Stimulated activated CD4-positive, alpha-beta T cell treated with anti-CD3 and anti-CD28 coated beads, Interleukin-15, amount 100 ng/mL, for 1 hour (primary cell): ENCODE measurements at places on chromosomes 4 and X.

- DNase-seq = no peak
These were observed 30.9 kb downstream of the FAM9C start for GRCh38 chrX:13013363-13014110.

DNA sequence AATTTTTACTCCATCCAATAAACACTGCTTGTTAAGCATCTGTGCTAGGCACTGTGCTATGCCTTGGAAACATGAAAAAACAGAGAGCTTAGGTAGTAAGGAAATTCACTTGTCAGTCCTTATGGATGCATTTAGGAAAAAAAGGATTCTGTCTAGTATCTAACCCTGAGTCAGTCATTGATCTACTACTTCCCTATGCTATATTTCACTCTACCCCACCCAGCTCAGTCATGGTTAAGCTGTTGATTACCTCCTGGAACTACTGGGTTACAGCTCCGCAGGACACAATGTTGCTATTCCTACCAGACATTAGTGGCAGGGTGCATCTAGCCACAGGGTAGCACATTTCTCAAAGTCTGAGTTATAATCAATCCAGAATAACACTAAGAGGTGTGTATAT lies 2.9 kb upstream of the USP53 start:
- DNase-seq = no peak

GRCh38 chr4:14234307-14234706 lies 606.8 kb upstream of the BOD1L1 start:
- DNase-seq = no peak

- DNase-seq = no peak
These were observed 4.3 kb downstream of the GIMD1 start for GRCh38 chr4:106364282-106364681.

DNA sequence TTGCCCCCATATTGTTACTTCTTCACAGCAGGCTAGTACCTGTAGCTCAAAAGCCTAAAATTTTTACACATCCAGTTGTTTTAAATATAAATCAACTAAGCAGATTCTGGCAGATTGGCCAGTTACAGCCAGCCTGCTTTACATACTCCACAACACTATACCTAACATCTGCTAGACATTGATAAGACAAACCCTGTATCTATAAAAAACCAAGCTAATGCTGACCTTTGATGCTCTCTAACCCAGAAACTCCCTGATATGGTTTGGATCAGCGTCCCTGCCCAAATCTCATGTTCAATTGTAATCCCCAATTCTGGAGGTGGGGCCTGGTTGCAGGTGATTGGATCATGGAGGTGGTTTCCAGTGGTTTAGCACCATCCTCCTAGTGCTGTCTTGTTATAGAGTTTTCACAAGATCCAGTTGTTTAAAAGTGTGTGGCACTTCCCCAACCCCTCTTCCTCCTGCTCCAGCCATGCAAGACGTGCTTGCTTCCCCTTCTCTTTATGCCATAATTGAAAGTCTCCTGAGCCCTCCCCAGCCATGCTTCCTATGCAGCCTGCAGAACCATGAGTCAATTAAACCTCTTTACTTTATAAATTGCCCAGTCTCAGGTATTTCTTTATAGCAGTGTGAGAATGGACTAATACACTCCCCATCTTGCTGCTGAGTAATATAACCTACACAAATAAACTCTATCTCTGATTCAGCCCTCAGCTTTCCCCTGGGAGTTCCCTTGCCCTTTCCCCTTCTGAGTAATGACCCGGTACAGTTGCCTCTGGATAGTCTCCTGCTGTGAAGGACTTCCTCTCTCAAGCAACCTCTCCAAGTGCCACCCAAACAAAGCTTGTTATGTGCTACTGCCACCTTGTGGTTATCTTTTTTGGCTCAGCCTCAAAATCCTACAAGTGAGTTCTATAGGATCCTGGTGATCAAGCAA lies 39.6 kb downstream of the ZCCHC13 start:
- DNase-seq = no peak

GRCh38 chrX:13876652-13877051 lies 59.8 kb upstream of the GPM6B start:
- no peak for DNase-seq

- DNase-seq = no peak
These were observed 1.1 kb downstream of the NKX3-2 start for GRCh38 chr4:13543032-13543838.

DNA sequence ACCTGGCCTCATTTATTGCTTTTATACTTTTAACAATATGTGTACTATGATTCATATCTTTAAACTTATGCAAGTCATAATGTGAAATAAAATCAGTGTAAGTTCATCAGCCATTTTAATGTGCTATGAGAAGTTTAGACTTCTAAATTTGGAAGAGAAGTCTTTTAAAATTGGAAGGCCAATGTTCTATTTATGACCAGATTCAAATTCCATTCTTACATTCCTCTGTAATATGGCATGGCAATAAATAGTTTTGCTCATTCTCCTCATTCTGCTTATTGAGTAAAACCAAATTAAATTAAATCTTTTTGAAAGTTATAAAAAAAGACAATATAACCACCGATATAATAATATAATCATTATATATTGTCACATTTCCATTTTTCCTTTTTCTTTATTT lies 126.2 kb downstream of the SORBS2 start:
- DNase-seq = no peak
